DND-41 (cell line): ENCODE measurements at places on chromosomes 1 and 21.

- DNase-seq, result no peak
- H3K27ac ChIP-seq, result no peak overlapping the region
- H3K27me3 ChIP-seq, result no peaks in the 10 kb centered on the region
- peaks cover 10% of the 10 kb centered on the region; the same call in 1 of the 2 replicates for H3K4me1 ChIP-seq
- no peaks in the 10 kb centered on the region for H3K36me3 ChIP-seq
Measured at GRCh38 chr1:173269490-173270230, 62.5 kb upstream of the TNFSF4 start.

GRCh38 chr1:90387805-90388204, 329.3 kb downstream of the BARHL2 start:
- H3K36me3 ChIP-seq, result no peaks in the 10 kb centered on the region
- DNase-seq, result no peak
- H3K4me3 ChIP-seq, result no peak overlapping the region
- H3K27ac ChIP-seq, result no peak overlapping the region

DNA sequence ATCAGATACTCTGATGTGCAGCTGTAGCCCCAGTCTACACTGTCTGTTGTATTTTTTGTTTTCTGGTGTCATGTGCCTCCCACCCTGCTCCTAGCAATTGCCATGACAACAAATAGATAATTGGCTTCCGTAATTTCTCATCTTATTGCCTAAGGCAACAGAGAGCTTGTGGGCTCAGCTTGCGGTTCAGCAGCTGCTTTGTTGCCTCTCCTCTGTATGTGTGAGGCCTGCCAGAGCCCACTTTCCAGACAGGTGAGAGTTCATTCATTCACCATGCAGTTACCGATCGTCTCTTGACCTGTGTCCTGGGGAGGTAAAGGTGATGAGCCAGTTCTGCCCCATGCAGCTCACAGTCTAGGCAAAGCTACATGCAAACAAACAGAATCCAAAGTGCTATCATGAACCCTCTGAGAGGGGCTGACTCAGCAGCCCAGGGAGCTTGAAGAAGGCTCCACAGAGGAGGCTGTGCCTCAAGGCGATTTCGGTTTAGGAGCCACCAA, 11.9 kb downstream of the LGALS8 start:
- DNase-seq, result no peak
- H3K4me1 ChIP-seq, result no peaks in the 10 kb centered on the region
- no peak overlapping the region for H3K4me3 ChIP-seq
- peaks cover 64% of the 10 kb centered on the region for H3K36me3 ChIP-seq
- no peak overlapping the region for H3K27ac ChIP-seq
- H3K27me3 ChIP-seq, result no peaks in the 10 kb centered on the region

- no peak for DNase-seq
- peaks cover 8% of the 10 kb centered on the region for H3K27me3 ChIP-seq
- H3K27ac ChIP-seq, result no peak overlapping the region
- H3K36me3 ChIP-seq, result no peaks in the 10 kb centered on the region
- no peaks in the 10 kb centered on the region for H3K4me1 ChIP-seq
- H3K4me3 ChIP-seq, result no peak overlapping the region
Measured at GRCh38 chr21:34737115-34737514, 68.3 kb downstream of the CLIC6 start.

DNA sequence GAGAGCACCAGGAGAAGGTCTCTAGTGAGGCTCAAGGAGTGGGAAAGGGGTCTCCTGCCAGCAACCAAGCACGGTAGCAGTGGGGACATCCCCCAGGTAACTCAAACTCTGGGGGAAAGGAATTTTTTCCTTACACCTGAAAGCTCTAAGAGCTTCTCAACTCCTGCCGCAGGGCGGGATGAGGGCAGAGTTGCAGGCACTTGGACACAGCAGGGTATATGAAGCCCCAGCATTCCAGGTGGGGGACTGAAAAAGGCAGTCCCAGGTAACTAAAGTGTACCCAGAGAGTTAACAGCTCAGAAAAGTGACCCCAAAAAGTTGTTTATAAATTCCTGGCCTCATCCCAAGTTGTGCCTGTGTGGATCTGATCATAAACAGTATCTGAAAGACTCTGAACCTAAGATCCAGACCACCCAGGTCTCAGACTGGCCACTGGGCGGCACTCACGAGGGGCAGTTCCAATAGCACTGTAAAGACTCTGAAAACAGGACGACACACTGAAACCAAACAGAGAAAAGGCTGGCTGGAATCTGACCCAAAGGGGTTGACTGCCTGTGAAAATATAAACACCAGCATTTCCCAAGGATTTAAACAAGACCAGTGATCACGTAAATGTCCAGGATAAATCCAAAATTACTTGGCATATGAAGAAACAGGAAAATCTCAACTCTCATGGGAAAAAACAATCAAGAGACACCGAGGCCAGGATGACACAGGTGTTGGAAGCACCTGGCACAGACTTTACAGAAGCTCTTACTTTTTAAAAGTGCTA, 47.5 kb downstream of the HSF2BP start:
- DNase-seq, result no peak
- H3K4me1 ChIP-seq, result no peaks in the 10 kb centered on the region
- no peaks in the 10 kb centered on the region for H3K27me3 ChIP-seq

- H3K27ac ChIP-seq, result no peak overlapping the region
- H3K4me3 ChIP-seq, result no peak overlapping the region
- H3K27me3 ChIP-seq, result peaks cover 4% of the 10 kb centered on the region
- H3K4me1 ChIP-seq, result no peaks in the 10 kb centered on the region
- DNase-seq, result no peak
- H3K36me3 ChIP-seq, result no peaks in the 10 kb centered on the region
Measured at GRCh38 chr1:74470251-74470650, 42.2 kb downstream of the LRRC53 start.

DNA sequence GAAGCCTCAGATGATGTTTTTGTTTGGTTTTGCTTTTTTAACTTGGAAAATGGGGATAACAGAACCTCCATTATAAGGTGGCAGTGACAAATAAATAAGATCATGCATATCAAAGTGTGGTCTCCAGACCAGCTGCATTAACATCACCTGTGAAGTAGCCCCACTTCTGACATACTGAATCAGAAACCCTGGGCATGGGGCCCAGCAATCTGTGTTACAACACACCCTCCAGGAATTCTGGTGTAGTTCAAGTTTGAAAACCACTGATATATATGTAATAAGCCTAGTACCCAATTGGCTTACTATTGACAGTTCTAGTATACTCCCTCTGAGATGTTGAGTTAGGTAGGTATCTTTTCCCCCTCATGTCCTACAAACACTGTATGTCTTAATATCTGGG, 24.1 kb upstream of the RNF19B start:
- H3K36me3 ChIP-seq, result no peaks in the 10 kb centered on the region
- H3K4me1 ChIP-seq, result peaks cover 5% of the 10 kb centered on the region; the same call in 1 of the 2 replicates
- H3K4me3 ChIP-seq, result no peak overlapping the region
- no peak for DNase-seq

GRCh38 chr1:228500143-228500734, 13.1 kb downstream of the RNF187 start:
- H3K27ac ChIP-seq, result no peak overlapping the region
- H3K36me3 ChIP-seq, result peaks cover 19% of the 10 kb centered on the region
- H3K27me3 ChIP-seq, result no peaks in the 10 kb centered on the region
- peaks cover 14% of the 10 kb centered on the region for H3K4me1 ChIP-seq

GRCh38 chr21:31489726-31490125, 145.7 kb upstream of the TIAM1 start:
- no peak overlapping the region for H3K27ac ChIP-seq
- H3K36me3 ChIP-seq, result no peaks in the 10 kb centered on the region
- no peaks in the 10 kb centered on the region for H3K27me3 ChIP-seq

DNA sequence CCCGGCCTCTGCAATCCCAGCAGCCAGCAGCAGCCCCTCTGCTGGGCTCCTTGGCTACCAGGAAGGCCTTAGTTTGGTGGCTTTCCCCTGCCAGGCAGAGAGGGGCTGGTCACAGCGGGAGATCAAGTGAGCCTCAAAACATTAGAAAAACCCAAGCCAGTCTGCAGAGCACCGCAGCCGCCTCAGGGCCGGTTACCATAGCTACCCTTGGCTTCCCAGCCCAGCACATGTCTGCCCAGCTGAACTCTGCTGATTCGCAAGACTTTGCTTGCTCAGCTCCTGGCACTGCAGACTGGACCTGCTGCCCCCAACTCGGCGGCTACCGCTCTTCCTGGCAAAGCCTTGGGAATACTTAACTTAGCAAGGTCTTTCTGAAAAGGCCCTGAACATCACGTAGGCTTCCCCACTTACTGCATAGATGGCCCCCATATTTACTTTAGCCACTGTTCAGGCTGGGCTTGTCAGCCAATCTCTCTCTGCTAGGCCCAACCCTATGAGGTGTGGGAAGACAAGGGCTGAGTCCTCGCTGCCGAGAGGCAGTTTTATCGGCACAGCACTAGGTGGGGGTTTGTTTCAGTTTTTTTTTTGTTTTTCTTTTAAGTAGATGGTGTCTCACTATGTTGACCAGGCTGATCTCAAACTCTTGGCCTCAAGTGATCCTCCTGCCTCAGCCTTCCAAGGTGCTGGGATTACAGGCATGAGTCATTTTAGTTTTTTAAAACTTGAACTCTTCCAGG, 28.6 kb upstream of the PLEKHG5 start:
- H3K4me1 ChIP-seq, result no peaks in the 10 kb centered on the region
- H3K27ac ChIP-seq, result no peak overlapping the region
- no peak overlapping the region for H3K4me3 ChIP-seq
- no peak for DNase-seq
- no peaks in the 10 kb centered on the region for H3K27me3 ChIP-seq
- H3K36me3 ChIP-seq, result peaks cover 12% of the 10 kb centered on the region

- H3K36me3 ChIP-seq, result no peaks in the 10 kb centered on the region
- H3K4me3 ChIP-seq, result no peak overlapping the region
- no peak for DNase-seq
- H3K27ac ChIP-seq, result no peak overlapping the region
- no peaks in the 10 kb centered on the region for H3K4me1 ChIP-seq
- no peaks in the 10 kb centered on the region for H3K27me3 ChIP-seq
Measured at GRCh38 chr1:232657426-232658005, 27.6 kb upstream of the SIPA1L2 start.

DNA sequence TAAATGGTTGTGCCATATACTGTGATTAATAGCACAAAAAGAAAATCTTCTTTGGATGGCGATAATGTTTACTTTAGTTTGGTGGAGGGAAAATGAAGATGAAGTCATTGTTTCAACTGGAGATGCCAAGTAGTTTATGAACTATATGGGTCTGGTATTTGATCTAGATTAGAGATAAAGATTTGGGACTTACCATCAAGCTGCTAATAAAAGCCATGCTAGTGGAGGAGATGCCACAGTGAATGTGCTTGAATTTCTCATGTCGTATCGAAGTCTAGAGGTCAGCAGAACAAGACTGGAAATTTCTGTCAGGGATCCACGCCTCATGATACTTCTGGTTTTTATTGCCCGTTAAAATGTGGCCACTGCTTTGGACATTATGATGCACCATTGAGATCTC, 742.0 kb downstream of the NCAM2 start:
- H3K36me3 ChIP-seq, result no peaks in the 10 kb centered on the region
- H3K27ac ChIP-seq, result no peak overlapping the region
- H3K4me3 ChIP-seq, result no peak overlapping the region
- H3K27me3 ChIP-seq, result no peaks in the 10 kb centered on the region

DNA sequence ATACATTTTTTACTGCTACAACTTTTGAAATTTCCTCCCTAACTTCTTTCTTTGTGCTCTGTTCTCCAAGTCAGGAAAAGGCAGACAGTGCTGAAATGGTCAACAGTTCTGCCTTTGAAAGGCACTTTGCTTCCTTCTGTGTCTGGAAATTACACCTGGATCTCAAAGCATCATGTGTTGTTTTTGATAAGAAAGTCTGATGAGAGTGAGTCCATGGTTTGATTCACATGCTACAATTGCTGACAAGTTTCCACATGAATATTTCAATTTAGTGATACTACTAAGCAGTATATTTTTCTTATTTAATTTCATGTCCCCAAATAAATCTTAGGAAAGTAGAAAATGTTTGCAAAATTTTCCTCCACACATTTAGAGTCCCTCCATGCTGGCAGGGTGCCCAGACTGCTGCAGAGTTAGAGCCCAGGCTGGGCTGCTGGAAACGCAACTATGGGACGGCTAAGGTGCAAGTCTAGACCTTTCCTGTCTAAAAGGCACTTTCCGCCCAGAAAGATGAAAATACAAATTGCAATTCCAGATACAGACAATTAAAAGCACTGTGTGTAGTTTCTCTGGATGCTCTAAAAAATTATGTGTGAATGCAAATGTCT, 96.6 kb upstream of the RUNX1 start:
- H3K27ac ChIP-seq, result no peak overlapping the region
- no peaks in the 10 kb centered on the region for H3K27me3 ChIP-seq
- no peaks in the 10 kb centered on the region for H3K4me1 ChIP-seq
- no peak overlapping the region for H3K4me3 ChIP-seq
- DNase-seq, result no peak

DNA sequence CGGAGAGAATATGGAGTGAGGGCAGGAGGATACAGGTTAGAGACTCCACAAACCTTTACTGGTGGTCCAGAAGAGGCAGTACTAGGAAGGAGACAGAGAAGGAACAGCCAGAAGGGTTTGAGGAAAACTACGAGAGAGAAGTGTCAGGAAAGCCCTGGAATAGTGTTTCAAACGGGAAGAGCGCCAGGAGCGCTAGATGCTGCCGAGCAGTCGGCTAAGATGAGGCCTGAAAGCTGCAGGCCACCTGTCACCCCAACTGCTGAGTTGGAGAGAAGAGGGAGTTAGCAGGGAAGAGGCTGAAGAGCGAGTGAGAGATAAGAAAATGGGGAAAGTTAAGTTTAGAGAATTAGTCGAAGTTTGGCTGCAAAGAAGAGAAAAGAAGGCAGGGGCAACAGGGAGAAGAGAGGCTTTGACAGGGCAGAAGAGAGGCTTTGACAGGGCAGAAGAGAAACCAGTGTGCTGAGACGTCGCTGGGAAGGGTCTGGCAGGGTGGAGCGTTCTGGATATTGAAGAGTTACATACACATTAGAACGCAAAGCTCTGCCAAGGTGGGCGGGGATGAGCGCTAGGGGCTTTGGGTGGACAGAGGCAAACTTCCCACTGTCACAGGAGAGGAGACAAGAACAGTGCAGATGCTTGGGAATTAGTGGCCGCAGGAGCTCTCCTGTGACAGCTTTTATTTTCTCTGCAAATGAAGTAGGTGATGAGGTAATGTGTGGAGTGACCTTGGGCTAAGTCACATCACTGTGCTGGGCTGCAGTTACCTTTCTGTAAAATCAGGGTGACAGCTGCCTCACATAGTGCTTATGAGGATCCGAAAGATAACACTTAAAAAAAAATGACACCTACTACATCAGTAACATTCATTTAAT, 31.2 kb downstream of the PCSK9 start:
- no peaks in the 10 kb centered on the region for H3K27me3 ChIP-seq
- H3K36me3 ChIP-seq, result peaks cover 85% of the 10 kb centered on the region
- H3K4me1 ChIP-seq, result no peaks in the 10 kb centered on the region
- no peak overlapping the region for H3K4me3 ChIP-seq
- H3K27ac ChIP-seq, result no peak overlapping the region

DNA sequence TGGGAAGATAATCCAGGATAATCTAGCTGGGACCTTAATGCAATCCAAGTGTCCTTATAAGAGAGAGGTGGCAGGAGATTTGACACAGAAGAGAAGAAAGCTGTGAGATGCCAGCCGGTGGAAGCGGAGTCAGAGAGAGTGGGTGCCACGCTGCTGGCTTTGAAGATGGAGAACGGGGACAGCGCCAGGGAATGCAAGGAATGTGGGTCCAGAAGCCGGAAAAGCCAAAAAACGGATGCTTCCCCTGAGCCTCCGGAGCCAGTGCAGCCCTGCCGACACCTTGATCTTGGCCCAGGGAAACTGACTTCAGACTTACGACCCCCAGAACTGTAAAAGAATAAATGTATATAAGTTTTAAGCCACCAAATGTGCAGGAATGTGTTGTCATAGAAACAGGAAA, 152.6 kb downstream of the ZNF281 start:
- H3K4me3 ChIP-seq, result no peak overlapping the region
- no peaks in the 10 kb centered on the region for H3K36me3 ChIP-seq
- DNase-seq, result no peak
- peaks cover 5% of the 10 kb centered on the region for H3K27me3 ChIP-seq
- H3K4me1 ChIP-seq, result no peaks in the 10 kb centered on the region
- H3K27ac ChIP-seq, result no peak overlapping the region

- H3K4me1 ChIP-seq, result peaks cover 11% of the 10 kb centered on the region
- no peak for DNase-seq
- H3K4me3 ChIP-seq, result no peak overlapping the region
Measured at GRCh38 chr21:45838634-45839033, 142.9 kb upstream of the COL6A1 start.
